Activated CD8-positive, alpha-beta memory T cell treated with anti-CD3 and anti-CD28 coated beads for 48 hours (primary cell): ENCODE measurements at places on chromosomes 3 and 15.

GRCh38 chr3:177882124-177882648 lies 654.0 kb upstream of the KCNMB2 start:
- DNase-seq, result no peak

GRCh38 chr3:171157286-171157685 lies 130.8 kb upstream of the SLC2A2 start:
- DNase-seq, result no peak

GRCh38 chr15:63449731-63450130 lies 54.7 kb upstream of the USP3 start:
- DNase-seq, result no peak

- DNase-seq, result no peak
Observed at GRCh38 chr3:140290105-140290504, 355.1 kb downstream of the CLSTN2 start.

- no peak for DNase-seq
Observed at GRCh38 chr3:126124896-126125295, 41.0 kb upstream of the SLC41A3 start.

- no peak for DNase-seq
Observed at GRCh38 chr3:22935040-22935439, 268.1 kb upstream of the UBE2E2 start.

DNA sequence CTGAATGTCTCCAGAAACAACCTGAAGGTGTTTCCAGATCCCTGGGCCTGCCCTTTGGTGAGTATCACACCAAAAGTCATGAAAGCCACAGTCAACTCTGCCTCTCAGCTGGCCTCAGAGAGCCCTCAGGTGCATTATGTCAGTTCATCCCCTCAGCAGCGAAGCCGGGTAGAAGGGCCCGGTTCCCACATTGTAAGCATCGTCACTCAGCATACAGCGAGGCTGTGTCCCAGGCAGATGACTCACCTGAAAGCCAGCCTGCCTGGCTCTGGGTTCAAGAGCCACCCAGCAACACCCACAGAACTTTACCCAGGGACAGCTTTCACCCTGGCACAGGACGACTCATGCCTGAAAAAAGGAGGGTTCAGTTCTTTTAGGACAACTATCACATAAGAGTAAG lies 91.6 kb downstream of the LRRK1 start:
- DNase-seq, result no peak

- DNase-seq, result no peak
Observed at GRCh38 chr3:84755860-84756259, 202.9 kb upstream of the CADM2 start.

DNA sequence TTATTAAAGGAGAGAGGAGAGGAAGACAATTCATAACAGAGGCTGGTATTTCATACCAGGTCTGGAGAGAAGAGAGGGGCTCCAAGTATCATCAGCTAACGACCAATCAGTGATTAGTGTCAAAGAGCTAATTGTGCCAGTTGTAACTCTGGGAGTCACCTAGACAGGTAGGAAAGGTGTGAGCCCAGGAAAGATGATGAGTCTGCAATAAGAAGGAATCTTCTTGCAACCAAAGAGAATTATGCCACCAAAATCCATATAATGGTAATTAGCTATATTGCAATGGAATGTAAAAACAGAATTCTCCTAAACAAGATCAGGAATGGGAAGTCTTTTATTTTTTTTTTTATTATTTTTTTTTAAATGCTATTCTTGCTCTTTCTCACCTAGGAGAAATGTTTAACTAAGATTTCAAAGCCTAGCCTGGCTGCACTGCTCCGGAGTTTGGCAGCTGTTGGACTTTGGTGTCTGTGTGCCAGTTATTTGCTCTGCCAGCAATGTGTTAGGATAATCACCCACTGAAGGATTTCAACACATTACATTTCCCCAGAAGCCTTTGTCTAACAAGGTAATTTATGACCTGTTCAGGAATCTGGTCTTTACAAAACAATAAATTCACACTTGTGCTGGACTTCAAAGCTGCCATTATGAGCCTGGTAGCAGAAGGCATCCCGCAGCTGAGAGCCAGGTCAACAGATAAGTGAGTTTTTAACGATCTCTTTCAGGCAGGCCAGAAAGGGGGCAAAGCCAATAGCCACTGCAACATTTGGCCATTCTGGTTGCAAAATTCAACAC lies 89.4 kb downstream of the FOXB1 start:
- no peak for DNase-seq

GRCh38 chr3:123618076-123618708 lies 33.3 kb upstream of the HACD2 start:
- DNase-seq, result no peak

GRCh38 chr3:79751703-79752102 lies 16.1 kb downstream of the ROBO1 start:
- DNase-seq, result no peak

DNA sequence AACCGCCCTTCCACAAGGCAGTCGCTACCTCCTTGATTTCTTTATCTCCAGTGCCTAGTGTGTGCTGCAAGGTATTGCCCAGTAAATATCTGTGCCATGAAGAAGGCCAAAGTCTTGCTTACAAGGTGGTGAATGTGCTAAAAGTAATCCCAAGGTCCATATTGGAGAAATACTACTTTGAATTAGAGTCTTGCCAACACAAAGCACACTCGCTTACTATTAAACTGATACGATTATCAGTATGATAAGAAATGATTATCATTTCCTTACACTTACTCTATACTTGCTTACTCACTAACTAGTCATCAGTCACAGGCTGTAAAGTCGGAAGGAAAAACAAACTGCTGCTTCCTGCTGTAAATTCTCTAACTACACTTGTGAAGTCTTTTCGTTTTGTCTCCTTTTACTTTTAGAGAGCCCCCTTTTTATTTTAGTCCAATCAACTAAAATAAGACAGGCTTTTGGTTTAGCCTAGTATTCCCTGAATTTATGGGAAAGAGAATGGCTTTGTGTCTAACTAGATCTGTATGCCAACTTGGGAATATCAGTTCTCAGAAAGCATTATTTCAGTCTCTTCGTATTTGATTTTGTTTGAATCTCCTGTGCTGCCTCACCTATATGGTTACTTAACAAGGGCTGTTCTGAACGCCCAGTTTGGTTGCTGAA lies 107.1 kb upstream of the TSC22D2 start:
- DNase-seq, result no peak
